ENCODE measurements at places on chromosomes 1 and 21. TPM values are rescaled to one million over a fixed set of nuclear protein-coding genes. Genes with fewer than 3 reads are reported as not detected.

- DNase-seq: no peak
- H3K4me3 ChIP-seq: no peak overlapping the region
Measured at GRCh38 chr21:29194847-29195246, 64.4 kb downstream of the MAP3K7CL start.

DNA sequence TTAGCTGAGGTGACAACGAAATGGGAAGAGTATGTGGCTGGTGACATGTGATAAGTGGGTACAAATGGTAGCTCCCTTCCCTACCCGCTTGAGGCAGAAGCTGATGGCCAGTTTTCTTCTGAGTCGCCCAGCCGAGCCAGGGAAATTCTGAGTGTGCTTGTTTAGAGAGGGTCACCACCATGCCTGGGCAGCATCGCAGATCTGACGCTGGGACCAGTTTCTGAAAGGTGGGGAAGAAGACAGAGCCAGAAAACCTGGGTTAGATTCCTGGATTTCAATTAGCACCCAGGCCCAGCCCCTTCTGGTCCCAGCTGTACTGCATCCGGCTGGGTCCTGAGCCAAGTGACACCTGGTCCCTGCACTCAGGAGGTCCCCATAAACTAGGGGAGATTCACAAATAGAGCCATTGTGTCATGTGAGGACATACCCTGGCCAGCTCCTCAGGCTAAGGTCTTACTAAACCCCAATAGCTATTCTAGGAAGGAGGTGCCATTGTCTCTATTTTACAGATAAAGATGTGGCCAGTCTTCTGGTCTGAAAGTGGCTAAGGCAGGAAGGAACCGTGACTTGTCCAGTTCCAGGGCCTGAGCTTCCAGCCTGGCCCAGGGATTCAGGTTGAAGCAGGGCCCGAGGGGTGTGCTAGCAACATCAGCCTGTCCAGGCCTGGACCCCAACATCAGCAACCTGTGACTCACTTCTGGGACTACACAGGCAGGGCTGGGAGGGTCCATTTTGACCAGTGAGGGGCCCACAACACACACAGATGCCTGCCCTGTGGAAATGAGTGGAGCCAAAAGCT is 1.7 kb upstream of the TMEM61 start:
- no peaks in the 10 kb centered on the region for H3K4me1 ChIP-seq
- no peak for DNase-seq
- no peak overlapping the region for H3K4me3 ChIP-seq
- no peaks in the 10 kb centered on the region for H3K36me3 ChIP-seq

- H3K36me3 ChIP-seq: no peaks in the 10 kb centered on the region
- no peak overlapping the region for H3K27ac ChIP-seq
- H3K4me1 ChIP-seq: no peaks in the 10 kb centered on the region
- no peak overlapping the region for H3K4me3 ChIP-seq
- no peak for DNase-seq
Measured at GRCh38 chr1:193774536-193775323, 588.3 kb upstream of the B3GALT2 start.

GRCh38 chr1:115534106-115534505 is 107.7 kb upstream of the VANGL1 start:
- H3K4me3 ChIP-seq: no peak overlapping the region
- no peaks in the 10 kb centered on the region for H3K4me1 ChIP-seq
- no peaks in the 10 kb centered on the region for H3K27me3 ChIP-seq
- no peak for DNase-seq
- H3K27ac ChIP-seq: no peak overlapping the region

DNA sequence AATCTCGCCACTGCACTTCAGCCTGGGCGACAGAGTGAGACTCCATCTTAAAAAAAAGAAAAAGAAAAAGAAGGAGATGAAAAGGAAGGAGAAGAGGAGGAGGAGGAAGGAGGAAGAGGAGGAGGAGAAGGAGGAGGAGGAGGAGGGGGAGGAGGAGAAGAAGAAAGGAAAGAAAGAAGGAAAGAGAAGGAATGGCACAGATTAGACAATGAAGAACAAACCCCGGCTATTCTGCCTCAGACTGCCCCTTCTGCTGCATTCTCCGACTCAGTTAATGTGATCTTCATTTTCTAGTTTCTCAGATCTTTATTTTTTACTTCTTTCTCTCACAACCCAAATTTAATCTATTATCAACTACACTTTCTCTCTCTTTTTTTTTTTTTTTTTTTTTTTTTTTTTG is 40.1 kb upstream of the PTGFRN start:
- H3K4me1 ChIP-seq: no peaks in the 10 kb centered on the region
- no peaks in the 10 kb centered on the region for H3K27me3 ChIP-seq
- no peaks in the 10 kb centered on the region for H3K36me3 ChIP-seq
- H3K4me3 ChIP-seq: no peak overlapping the region

- H3K27ac ChIP-seq: no peak overlapping the region
- H3K4me1 ChIP-seq: no peaks in the 10 kb centered on the region
- H3K36me3 ChIP-seq: no peaks in the 10 kb centered on the region
- H3K4me3 ChIP-seq: no peak overlapping the region
Measured at GRCh38 chr1:45929257-45929687, 125.9 kb downstream of the MAST2 start.

DNA sequence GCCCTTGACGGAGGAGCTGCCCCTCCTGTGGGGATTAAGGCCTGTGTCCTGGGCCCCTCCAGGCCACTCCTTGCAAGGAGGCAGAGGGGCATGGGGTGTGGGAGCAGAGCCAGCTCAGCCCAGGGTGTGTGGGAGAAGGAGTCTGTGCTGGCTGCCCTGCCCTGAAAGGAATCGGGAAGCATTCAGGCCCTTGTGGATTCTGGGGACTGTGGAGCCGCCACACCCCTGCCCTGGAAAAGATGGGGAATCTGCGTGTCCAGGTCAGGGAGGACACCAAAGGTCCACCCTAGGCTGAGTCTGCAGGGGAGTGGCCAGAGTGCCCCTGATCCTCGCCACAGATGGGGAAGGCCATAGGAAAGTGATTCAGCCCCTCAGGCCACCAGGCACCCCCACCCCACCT is 16.5 kb upstream of the PRDM16 start:
- H3K36me3 ChIP-seq: no peaks in the 10 kb centered on the region
- H3K27me3 ChIP-seq: no peaks in the 10 kb centered on the region
- H3K4me1 ChIP-seq: no peaks in the 10 kb centered on the region
- no peak overlapping the region for H3K4me3 ChIP-seq
- no peak overlapping the region for H3K27ac ChIP-seq

- no peaks in the 10 kb centered on the region for H3K4me1 ChIP-seq
- no peaks in the 10 kb centered on the region for H3K27me3 ChIP-seq
- no peaks in the 10 kb centered on the region for H3K36me3 ChIP-seq
- H3K27ac ChIP-seq: no peak overlapping the region
- no peak overlapping the region for H3K4me3 ChIP-seq
- DNase-seq: no peak
Measured at GRCh38 chr1:175388285-175388684, 195.7 kb upstream of the KIAA0040 start.

GRCh38 chr1:231842441-231842840 is 215.9 kb downstream of the DISC1 start:
- no peak for DNase-seq
- no peaks in the 10 kb centered on the region for H3K27me3 ChIP-seq
- H3K4me3 ChIP-seq: no peak overlapping the region
- no peaks in the 10 kb centered on the region for H3K36me3 ChIP-seq

- H3K27ac ChIP-seq: no peak overlapping the region
- H3K4me1 ChIP-seq: no peaks in the 10 kb centered on the region
- DNase-seq: no peak
- H3K4me3 ChIP-seq: no peak overlapping the region
Measured at GRCh38 chr1:110240476-110241210, 30.5 kb downstream of the KCNC4 start.

- DNase-seq: no peak
- H3K27ac ChIP-seq: no peak overlapping the region
- H3K4me3 ChIP-seq: no peak overlapping the region
- H3K36me3 ChIP-seq: no peaks in the 10 kb centered on the region
- H3K27me3 ChIP-seq: no peaks in the 10 kb centered on the region
Measured at GRCh38 chr1:243957141-243957540, 93.9 kb upstream of the ZBTB18 start.

DNA sequence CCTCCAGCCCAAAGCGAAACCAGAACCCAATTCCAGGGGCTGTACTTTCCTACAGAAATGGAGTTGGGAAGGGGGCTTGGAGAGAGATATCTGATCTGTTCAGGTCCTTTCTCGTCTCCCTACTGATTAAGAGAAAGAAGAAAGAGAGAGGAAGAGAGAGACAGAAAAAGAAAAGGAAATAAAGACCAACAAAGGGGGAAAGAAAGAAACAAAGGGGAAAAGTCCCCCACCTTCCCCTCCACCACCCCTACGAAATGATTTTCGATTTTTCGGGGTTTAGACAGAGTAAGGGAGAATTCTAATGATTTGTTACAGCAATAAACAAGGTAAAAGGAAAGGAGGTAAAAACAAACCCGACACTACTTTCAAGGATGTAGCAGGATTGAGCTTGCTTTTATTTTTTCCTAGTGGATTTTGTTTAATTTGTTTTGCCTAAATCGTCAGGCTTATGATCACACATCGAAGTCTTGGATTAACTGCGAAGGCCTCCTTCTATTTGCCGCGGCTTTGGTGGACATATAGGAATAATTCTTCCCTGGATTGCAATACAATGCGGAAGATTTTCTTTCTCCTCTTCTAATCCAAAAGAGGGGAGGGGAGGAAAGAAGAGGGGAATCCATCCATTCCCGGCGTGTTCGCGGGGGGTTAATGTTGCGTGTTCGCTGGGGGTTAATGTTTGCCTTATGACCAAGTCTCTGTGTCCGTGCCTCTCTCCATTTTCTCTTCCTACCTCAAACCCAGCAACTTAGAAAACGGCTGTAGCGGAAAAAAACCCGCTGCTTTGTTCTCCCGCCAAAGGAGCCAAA is 1.9 kb downstream of the TAL1 start:
- H3K27ac ChIP-seq: peak overlapping the region; percentile 71
- H3K4me1 ChIP-seq: peaks cover 23% of the 10 kb centered on the region
- DNase-seq: no peak
- H3K4me3 ChIP-seq: peak overlapping the region; percentile 27

DNA sequence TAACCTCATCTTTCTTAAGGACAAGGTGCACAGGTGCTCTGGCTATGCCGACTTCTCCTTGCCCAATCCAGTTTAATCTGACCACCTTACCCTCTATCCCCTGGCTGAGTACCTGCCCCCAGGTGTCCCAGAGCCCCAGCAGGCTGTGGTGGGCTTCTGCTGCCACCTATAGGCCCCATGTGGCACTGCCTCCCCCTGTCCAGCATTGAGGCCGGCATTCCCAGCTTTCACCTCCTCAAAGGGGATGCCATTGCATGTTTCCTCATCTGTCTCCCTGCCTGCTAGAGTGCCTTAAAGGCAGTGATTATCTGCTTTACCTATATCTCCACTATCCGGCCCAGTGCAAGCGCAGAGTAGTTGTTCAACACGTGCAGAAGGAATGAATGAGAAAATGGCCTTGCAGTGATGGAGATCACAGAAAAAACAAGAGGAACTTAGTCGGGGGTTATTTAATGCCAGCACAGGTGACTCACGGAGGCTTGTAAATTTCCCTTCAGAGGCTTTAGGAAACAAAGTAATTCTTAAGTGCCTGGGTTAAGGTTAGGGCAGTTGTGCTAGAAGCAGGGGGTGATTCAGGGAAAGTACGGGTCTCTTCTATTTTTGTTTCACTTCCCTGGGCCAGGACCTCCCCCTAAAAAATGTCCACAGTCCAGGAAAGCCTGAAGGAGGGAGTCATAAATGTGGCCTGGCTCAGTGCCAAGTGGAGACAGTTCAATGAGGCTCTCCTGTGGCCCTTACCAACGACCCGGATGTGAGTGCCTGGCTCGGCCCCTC is 131.8 kb upstream of the NGF start:
- H3K36me3 ChIP-seq: no peaks in the 10 kb centered on the region
- H3K27me3 ChIP-seq: no peaks in the 10 kb centered on the region
- no peak overlapping the region for H3K4me3 ChIP-seq
- no peaks in the 10 kb centered on the region for H3K4me1 ChIP-seq

DNA sequence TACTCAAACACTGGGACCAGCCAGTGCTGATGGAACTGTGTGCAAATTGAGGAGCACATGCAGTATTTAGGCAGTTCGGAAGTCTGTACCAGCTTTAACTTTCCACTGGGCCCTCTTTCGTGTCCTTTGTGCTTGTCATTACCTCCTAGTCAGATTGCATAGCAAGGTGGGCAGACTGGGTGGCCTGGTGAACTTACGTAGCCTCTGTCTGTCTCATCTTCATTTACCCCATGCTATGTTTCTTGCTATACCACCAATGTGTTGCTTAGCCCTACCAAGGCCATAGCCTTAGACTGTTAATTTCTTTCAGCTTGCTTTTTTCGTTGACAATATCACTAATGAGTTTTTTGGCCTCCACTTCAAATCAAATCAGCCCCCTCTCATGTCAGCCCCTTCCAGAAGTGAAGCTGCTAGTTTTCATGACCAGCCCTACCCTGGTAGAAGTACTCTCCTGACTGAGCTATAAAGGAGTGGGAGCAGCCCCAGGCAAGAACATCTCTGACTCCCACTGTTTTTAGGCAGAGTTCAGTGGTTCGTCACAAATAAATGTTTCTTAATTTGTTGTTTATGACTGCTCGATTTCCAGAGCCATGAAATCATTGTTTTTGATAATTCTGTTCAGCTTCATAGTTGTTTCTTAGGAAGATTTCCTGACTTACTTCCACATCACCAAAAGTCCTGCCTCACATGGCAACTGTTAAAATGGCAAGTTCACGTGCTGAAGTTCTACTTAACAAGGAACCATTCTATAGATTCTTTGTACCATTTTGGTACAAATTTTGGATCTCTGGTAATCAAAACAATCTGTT is 19.3 kb downstream of the PRKACB start:
- H3K27me3 ChIP-seq: no peaks in the 10 kb centered on the region
- H3K27ac ChIP-seq: peak overlapping the region; percentile 6
- H3K36me3 ChIP-seq: no peaks in the 10 kb centered on the region
- no peak overlapping the region for H3K4me3 ChIP-seq

- H3K4me1 ChIP-seq: no peaks in the 10 kb centered on the region
- no peaks in the 10 kb centered on the region for H3K36me3 ChIP-seq
- H3K27ac ChIP-seq: no peak overlapping the region
Measured at GRCh38 chr1:200033511-200034261, 6.2 kb downstream of the NR5A2 start.

DNA sequence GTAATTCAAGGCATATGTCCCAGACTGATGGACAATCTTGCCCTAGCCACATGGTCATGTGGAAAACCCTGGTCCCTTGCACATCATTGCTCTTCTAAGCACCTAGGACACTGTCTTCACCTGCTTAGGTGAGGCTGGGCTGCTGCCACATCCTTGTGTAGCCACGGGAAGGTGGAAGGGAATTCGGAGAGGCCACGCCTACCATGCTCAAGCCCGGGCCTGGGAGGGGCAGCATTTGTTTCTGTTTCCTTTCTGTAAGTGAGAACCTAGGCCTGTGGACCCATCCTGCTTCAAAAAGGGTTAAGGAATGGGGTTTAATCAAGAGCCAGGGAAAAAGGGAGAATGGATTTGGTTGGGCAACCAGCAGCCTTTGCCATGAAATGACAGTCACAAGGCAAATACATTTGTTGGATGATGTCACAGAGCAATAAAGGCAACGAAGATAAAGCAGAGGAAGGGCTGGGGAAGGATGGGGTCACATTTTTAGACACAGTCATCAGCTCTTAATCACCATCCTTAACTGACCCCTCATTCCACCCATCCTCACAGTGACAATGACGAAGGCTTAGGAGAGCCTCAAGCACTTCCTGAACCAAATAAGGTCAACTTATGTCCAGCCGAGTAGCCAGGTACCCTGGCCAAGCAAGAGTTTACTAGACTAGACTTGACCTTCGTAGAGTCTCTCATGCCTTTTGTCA is 10.1 kb upstream of the LRRC38 start:
- H3K4me1 ChIP-seq: no peaks in the 10 kb centered on the region
- no peak for DNase-seq
- H3K27me3 ChIP-seq: no peaks in the 10 kb centered on the region

Gene VCAM1
- 4.4 TPM for total RNA-seq

Gene SEC22B
- 39.5 TPM for total RNA-seq

Gene NHLH2
- not detected for total RNA-seq

Gene NT5C1A
- not detected for total RNA-seq

Gene LCE1E
- not detected for total RNA-seq

Gene RGS13
- total RNA-seq: not detected

Gene ZNF672
- total RNA-seq: 29.5 TPM

Gene LAMC1
- total RNA-seq: 217 TPM

Gene NPR1
- 42.6 TPM for total RNA-seq
